ENCODE measurements at places on chromosomes 3 and 15.

DNA sequence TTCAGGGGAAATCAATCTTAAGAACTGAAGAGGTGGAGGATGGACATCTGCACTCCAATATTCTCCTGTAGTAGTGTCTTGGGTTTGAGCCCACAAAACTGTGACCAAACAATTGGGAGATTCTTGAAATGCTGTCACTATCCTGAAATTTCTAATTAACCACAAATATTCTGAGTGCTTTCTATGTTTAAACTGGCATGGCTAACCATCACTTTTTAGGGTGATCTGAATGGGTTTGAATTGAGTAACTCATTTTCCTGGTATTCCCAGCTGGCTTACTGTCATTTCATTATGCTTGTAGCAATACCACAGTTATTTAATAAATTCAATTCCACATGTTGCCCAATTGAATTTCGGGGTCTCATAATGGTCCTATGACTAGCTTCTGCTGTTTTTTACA is 216.9 kb upstream of the DCBLD2 start:
- DNase-seq: no peak

DNA sequence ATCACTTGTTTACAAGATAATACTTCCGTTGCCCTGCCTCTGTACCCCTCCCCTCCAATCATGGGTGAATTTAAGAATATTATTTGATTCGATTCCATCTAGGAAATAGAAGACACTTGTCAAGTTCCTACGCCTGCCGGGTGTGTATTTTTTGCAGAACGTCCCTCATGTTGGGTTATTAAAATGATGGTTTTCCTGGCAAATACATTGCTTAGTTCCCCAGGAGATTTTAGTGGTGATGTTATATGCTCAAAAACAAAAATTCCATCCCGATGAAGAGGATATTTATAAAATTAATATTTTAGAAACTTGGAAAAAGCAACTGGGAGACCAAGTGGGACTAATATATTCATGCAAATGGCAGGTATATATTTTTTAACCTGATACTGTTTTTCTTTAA is 548.4 kb downstream of the EDEM1 start:
- DNase-seq: no peak

DNA sequence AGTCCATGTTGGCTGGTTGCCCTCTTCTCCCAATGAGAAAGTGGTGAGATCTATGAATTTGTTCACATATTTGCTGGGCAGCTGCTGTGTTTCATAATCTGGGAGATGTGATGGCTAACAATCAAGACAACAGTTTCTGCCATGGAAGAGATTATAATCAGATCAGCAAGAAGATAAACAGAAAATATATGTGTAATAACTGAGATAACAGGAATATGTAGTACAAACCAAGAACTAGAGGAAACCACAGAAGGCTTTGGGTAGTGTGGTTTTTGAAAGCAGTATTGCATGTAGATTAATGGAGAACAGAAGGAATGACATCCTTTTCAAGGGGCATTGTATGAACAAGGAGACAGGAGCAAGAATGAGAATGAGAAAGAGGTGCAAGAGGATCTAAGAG is 12.2 kb upstream of the CSTA start:
- DNase-seq: no peak

GRCh38 chr3:113140876-113141275 is 70.5 kb upstream of the BOC start:
- no peak for DNase-seq

DNA sequence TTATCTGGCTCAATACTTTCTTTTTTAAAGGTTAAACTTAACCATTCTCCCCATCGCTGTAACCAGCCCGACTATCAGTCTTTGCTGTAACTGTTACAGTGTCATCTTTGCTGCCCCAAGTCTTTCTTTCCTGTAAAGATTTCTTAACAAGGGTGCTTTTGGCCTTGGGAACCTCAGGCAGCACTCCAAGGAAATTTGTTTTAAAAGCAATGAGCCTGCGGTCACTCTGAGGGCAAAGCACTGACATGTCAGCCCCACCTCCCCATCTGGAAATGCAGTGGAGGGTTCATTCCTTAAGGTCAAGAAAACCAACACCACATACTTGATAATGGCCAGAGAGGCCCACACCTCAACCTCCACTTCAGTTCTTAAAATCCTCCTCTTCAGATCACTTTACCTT is 3.2 kb downstream of the TRANK1 start:
- no peak for DNase-seq

- DNase-seq: no peak
Observed at GRCh38 chr3:69009559-69010410, 3.7 kb downstream of the EOGT start.

DNA sequence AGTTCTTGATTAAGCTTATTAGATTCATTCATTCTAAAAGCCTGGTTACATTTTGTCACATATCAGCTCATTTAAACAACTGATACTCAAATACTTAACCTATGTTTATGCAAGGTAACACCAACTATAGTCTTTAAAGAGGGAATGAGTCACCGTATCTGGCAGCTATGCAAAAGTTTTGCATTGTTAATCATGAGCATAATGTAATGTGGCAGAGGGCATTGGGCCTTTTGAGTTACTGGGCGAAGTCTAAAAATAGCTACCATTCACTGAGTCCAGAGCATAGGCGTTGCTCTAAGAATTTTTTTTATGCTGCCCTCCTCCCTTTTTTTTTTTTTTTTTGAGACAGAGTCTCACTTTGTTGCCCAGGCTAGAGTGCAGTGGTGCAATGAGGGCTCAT is 277.7 kb upstream of the ZNF717 start:
- no peak for DNase-seq

DNA sequence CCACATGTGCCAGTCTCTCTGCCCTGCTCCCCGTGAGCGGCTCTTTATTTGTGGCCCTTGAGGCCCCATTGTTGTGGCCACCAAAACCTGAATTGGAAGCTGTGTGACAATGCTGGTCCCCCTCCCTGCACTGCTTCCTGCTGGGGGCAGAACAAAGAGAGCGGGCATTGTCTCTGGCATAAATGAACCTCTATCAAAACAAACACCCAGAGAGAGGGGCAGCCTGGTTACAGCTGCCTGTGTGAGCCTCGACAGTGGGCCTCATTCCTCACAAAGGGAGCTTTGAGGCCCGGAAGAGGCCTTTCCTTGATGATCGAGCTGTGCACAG is 152.9 kb downstream of the IGF1R start:
- DNase-seq: no peak

Data from stimulated activated CD4-positive, alpha-beta T cell treated with anti-CD3 and anti-CD28 coated beads, Interleukin-1b, Interleukin-23, amount 100 ng/mL, for 24 hours (primary cell).